Activated T-helper 2 cell treated with anti-CD3 and anti-CD28 coated beads, Interferon-gamma antibody, Interleukin-2, Interleukin-4, amounts not matched to agents 10 μg/mL and 5 μg/mL and 100 μg/mL, durations not matched to agents 14 hours and 24 hours and 36 hours (primary cell): ENCODE measurements at places on chromosomes 13 and 19. TPM values are rescaled to one million over a fixed set of nuclear protein-coding genes. Genes with fewer than 3 reads are reported as not detected.

Gene KLK3
- total RNA-seq = not detected in 2 replicates

Gene ZNF563
- 2.3 and 4.2 TPM in 2 replicates for total RNA-seq

Gene MISP
- total RNA-seq = not detected in 2 replicates

Gene RNF113B
- total RNA-seq = not detected in 2 replicates

Gene SULT2A1
- not detected in 2 replicates for total RNA-seq

Gene DYRK1B
- 6.7 and 7.3 TPM in 2 replicates for total RNA-seq

Gene DHDH
- total RNA-seq = 0.67 TPM in 1 of 2 replicates, not detected in the other

Gene JSRP1
- 0.21 and 0.67 TPM in 2 replicates for total RNA-seq

Gene CARM1
- 87.5 and 89.3 TPM in 2 replicates for total RNA-seq

Gene CERS1
- total RNA-seq = 0.09 and 0.18 TPM in 2 replicates

Gene ACTMAP
- 13.2 and 14.2 TPM in 2 replicates for total RNA-seq

Gene SRRM5
- 0.32 and 0.46 TPM in 2 replicates for total RNA-seq

Gene CYP4F22
- total RNA-seq = 0.14 TPM in 2 replicates

Gene KCNN1
- total RNA-seq = 0.14 and 0.16 TPM in 2 replicates

Gene GSX1
- total RNA-seq = not detected in 2 replicates

Gene PGLYRP1
- not detected in 2 replicates for total RNA-seq

Gene FBN3
- not detected in 2 replicates for total RNA-seq

Gene HSPB6
- 0.14 and 0.21 TPM in 2 replicates for total RNA-seq

Gene DPF1
- total RNA-seq = 3.2 and 3.4 TPM in 2 replicates

Gene C19orf85
- not detected in 2 replicates for total RNA-seq

Gene KCNK6
- total RNA-seq = 27.3 TPM in 2 replicates

Gene STOML3
- total RNA-seq = not detected in 2 replicates

Gene AP1M2
- total RNA-seq = not detected in 2 replicates

Gene SMIM17
- total RNA-seq = not detected in 2 replicates
